ENCODE measurements at places on chromosomes 2 and 18. TPM values are rescaled to one million over a fixed set of nuclear protein-coding genes. Genes with fewer than 3 reads are reported as not detected.

GRCh38 chr2:136351684-136352083 is 233.7 kb upstream of the CXCR4 start:
- DNase-seq, result no peak

DNA sequence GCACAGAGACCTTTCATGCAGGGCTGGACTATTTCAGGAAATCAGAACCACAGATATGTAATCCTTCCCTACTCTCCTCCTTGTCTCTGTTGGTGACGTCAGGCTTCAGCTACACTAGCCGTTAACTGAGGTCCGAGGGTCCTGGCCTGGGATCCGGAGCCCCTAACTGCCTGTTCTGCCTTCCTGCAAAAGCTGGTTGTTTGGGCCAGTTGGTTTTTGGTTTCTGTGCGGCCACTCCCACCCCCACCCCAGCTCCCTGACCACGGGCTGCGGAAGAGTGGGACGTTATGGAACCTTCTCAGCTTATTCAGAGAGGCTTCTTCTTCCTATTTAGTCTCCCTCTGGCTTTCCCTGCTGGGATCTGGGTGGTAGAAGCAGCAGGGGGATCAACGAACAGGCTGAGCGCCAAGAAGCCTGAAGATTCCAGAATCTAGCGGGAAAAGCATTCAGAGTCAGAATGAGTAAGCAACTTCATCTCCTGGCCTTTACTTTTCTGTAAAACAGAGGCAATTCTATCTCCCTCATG is 49.3 kb upstream of the ROCK2 start:
- DNase-seq, result no peak

Gene SCN1A
- total RNA-seq, result not detected

GRCh38 chr2:41710944-41711343 is 336.9 kb upstream of the PKDCC start:
- no peak for DNase-seq

Gene RFTN2
- 7.0 TPM for total RNA-seq

DNA sequence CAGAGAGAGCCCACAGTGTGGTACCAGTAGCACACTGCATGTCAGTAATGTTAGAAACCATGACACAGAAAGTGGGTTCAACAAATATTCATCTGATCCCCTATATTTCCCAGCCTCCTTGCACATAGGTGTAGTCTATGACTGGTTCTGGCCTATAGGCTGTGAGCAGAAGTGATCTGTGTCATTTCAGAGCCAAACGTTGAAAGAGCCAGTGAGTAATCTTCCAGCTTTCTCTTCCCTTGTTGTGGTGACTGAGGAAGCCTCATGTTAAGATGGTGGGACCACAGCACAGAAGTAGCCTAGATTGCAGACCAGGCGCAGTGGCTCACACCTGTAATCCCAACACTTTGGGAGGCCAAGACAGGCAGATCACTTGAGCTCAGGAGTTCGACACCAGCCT is 4.1 kb downstream of the TMEM237 start:
- no peak for DNase-seq

Gene KIAA2012
- not detected for total RNA-seq

Gene KYNU
- total RNA-seq, result 18.7 TPM

Gene CFAP53
- total RNA-seq, result 0.81 TPM

- no peak for DNase-seq
Observed at GRCh38 chr18:1995041-1995612, 576.2 kb downstream of the METTL4 start.

Gene NTSR2
- total RNA-seq, result not detected

DNA sequence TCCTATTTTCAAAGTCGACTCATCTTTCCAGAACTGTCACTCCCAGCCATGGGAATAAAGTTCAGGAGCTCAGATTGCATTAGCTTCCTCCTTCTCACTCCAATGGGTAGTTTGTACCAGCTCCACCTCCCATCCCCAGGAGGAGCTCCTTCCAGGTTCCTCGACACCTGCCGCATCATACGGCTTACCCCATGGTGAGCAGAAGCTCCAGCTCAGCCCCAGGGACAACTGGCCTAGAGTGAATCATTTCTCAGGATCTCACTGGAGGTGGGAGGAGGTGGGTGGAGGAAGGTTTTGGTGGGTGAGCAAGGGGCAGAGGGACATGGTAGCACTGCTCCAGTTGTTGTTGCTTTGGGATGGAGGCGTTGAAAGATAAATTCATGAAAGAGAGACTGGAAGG is 196.3 kb upstream of the PKDCC start:
- no peak for DNase-seq

DNA sequence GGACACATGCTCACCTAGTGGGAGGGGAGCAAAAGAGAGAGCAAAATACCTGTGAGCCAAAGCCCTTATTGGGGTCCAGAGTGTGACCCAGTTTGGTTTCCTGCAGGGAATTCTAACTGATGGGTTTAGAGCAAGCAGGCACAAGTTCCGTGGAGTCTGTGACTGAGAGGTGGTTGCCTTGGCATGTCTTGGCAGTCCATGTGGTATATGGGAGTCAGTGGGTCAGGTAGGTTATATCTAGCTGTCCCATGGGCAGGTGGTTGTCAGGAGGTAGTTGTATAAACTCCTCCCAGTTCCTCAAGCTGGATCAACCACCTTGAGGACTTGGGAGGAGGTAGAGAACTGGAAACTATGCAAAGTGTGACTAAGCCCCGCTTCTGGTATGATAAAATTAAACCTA is 452.8 kb upstream of the VWC2L start:
- DNase-seq, result no peak

DNA sequence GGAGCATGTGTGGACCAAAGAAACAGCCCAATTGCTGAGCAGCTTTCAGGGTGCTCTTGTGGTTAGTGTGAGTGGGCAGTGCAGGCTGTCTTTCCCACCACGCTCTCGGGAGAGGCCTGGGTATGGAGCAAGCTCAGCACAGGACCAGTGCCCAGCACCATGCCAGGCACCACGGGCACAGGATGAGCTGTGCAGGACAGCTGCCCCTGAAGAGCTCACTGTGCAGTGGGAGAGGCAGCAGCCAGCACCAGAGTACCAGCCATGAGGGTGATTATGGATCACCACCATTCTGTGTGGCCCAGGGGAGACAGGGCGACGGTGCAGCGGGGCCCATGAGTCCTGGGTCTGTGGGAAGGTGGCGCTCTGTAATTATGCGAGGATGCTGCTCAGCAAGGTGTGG is 29.7 kb upstream of the FAHD2A start:
- peak; percentile 24 for DNase-seq

- no peak for DNase-seq
Observed at GRCh38 chr2:98134172-98135005, 47.4 kb downstream of the VWA3B start.

DNA sequence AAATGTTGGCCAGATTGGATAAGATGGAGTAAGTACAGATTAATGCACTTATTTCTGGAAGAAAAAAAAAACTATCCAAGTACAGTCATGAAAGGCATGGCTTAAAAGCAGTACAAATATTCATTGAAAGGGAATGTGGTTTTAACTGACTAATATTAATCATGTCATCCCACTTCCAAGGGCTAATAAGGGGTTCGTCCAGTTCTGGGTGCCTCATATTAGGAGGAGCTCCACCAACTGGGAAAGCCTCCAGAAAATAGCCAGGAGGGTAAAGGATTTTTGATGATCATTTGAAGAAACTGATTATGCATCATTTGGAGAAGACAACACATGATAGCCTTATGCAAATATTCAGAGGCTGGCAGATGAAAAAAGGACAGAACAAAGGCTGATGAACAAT is 115.2 kb upstream of the ARL5A start:
- DNase-seq, result no peak

DNA sequence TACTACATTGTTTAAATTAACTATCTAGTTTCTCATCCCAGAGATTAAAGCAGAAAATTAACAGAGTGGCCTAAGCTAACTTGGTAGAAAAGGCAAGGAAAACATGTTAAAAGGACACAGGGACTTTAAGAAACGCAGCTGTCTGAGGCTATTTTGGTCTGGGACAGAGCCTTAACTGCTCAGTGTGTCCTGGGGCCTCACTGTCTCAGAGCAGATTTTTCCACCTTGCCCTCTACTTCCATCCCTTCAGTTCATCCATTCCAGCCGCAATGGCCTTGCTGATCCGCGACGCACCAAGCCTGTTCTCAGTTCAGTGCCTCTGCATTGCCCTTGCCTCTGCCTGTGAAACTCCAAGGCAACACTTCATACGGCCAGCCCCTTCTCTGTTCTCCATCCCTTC is 114.9 kb upstream of the OSR1 start:
- no peak for DNase-seq

Gene VIL1
- not detected for total RNA-seq

GRCh38 chr2:241964133-241964532 is 94.6 kb downstream of the RTP5 start:
- DNase-seq, result no peak

- no peak for DNase-seq
Observed at GRCh38 chr2:196685792-196686191, 46.3 kb downstream of the CCDC150 start.

Gene RAMP1
- 49.0 TPM for total RNA-seq

Gene C2orf78
- not detected for total RNA-seq

Gene BOK
- total RNA-seq, result 16.0 TPM

DNA sequence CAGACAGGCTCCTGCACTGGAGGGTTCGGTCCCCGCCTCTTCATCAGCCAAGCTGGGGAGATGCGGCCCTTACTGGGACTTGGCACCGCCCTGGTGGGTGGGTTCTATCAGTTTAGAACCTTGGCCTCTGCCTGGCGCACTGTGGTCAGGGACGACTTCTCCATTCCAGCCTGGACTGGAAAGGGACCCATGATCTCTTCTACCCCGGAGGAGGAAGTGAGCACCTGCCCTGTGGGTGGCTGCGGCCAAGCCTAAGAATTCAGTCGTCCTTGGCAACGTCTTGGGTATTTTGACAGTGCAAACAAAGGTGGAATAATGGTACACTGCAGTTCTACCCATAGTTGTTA is 106.9 kb upstream of the CD302 start:
- DNase-seq, result peak; percentile 73

DNA sequence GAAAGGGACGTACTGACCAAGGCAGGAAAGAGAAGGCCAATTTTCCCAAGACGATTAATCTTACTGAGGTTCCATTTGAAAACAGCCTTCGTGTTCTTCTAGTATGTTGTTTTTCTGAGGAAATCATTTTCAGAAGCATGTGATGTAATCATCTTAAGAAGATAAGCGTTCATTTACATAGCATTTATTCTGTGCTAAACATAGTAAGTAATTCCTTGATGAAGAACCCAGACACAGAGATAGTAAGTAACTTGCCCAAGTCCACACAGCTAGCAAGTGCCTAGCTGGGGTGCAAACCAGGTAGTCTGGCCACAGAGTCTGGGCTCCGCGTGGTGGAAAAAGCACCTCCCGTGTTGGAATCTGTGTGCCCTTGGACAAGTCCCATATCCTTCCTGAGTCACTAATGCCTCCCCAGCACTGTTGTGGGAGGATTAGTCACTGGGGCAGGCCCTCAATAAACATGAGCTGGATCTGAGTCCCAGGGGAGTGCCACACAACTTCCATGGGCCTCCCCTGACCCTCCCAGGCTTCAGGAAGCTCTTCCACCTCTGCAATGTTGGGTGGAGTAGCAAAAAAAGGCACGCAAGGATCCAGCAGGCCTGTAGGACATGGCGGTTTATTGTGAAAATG is 26.9 kb upstream of the ASAP2 start:
- no peak for DNase-seq

Gene TSN
- 66.6 TPM for total RNA-seq

DNA sequence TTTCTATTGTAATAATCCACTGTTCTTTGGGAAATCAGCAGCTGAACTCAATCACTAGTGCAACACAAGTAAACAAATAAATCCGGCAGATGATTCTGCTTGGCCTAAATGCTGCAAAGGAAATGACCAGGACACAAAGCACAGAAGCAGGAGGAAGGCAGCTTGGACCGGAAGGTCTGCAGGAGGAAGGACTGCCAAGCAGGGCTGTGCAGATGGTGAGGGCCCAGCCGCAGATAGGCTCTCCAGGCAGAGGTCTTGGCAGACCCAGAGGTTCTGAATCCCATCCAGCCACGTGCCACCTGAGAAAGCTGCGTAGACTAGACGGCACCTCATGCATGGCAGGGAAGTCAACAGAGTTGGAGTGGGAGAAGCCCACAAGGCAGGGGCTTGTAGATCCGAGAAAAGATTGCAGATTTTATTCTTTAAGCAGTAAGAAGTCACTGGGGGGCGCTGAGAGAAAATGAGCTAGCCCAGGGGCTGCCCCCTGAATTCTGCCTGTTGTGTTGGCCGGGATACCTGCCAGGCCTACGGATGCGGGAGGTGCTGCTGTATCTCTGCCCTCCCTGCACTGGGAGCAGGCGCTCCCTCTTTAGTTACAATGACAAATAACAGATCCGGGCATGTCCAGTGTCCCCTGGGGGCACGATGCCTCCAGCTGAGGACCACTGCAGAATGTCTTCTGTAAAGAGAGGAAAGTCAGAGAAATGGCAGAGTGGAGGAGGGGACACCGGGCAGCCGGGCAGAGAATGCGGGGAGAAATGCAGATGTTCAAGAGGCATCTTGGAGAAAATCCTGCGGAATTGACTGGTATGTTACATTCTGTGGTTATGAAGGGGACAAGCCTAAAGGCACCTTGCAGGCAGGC is 153.5 kb downstream of the PXDN start:
- DNase-seq, result peak; percentile 39

Gene SCN3A
- 0.83 TPM for total RNA-seq

GRCh38 chr2:111222204-111222866 is 101.6 kb downstream of the BCL2L11 start:
- DNase-seq, result no peak

- DNase-seq, result no peak
Observed at GRCh38 chr18:22171258-22172119, 2.1 kb downstream of the GATA6 start.

- DNase-seq, result no peak
Observed at GRCh38 chr18:79191418-79191817, 122.2 kb downstream of the ATP9B start.
